CD4-positive, alpha-beta T cell treated with Interleukin-2 at 100 ng/mL for 4 hours (primary cell): ENCODE measurements at places on chromosomes 13 and 19.

GRCh38 chr19:55080968-55081769, 5.5 kb downstream of the EPS8L1 start:
- DNase-seq, result peak; percentile 89

GRCh38 chr19:23255700-23256099, 5.5 kb upstream of the ZNF724 start:
- no peak for DNase-seq

GRCh38 chr19:16374436-16374835, 49.8 kb downstream of the KLF2 start:
- DNase-seq, result peak; percentile 25

DNA sequence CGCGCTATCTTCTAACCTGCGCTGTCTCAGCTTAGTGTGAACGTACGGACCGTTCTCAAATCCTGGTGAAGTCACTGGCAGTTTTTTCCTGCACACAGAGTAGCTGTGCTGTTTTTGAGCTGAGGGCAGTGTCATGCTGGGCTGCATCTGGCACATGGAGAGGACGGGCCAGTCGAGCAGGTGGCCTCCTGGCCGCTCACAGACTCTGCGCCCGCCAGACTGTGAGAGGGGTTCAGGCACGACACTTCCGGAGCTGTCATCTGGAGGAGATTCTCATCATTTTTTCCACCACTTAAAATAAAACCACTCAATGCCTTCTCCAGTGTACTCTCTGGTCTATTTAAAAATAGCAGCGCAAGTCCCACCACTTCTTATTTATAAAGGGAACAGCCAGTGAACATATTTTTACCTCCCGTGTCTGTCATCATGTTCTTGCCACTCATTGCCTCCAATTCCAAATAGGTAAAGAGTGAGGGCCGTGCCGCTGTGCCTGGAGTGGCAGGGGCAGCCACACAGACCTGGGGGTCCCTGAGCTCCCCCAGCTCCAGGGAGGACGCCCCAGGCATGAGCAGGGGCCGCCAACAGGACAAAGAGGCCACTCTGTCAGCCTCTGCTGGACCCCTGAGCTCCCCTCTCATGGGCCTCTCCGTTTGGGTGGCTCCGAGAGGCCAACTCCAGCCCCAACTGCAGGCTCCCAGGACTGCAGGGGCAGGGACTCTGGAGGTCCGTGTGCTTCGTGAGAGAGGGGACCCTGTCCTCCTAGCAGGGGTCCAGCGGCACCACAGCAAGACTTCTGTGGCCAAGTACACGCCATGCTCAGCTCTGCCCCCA, 36.9 kb upstream of the GRTP1 start:
- no peak for DNase-seq

DNA sequence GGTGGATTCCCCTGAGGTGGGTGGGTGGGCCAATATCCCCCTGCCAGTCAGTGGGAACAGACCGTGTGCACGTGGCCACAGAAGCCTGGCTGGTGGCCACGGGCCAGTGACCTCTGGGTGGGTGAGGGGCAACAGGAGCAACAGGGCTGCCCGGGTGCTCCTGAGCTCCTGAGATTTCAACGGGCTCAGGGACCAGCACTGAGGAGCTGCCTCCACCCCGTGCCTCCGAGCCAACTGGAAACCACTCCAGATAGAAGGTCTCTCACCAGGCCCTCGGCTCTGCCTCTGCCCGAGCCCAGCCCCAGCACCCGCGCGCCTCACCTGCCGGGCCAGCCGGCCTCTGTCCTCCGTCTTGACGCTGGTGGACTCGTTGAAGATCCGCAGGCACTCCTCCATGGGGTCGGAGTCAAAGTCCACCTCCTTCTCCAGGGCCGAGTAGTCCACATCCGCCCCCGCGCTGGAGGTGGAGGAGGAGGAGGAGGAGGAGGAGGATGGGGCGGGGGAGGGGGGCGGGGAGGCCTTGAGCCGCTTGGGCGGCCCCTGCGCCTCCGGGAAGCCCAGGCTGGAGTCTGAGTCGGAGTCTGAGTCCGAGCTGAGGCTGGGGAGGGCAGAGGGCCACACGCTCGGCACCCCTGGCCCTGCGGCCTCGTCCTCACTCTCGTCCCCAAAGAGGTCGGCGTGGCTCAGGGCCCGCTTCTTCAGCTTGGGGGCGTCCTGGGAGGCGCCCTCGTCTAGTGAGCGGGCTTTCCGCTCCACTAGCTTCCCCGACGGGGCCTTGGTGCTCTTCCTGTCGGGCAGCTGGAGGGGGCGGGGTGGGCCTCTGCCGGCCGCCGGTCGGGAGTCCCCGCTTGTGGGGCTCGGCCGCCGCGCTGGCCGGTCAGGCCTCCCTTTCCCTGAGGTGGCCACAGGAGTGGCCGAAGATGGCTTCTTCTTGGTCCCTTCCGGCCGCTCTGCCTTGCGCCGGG, 14.8 kb upstream of the ATP8B3 start:
- no peak for DNase-seq

- no peak for DNase-seq
Observed at GRCh38 chr13:111875915-111876314, 191.0 kb upstream of the SOX1 start.

DNA sequence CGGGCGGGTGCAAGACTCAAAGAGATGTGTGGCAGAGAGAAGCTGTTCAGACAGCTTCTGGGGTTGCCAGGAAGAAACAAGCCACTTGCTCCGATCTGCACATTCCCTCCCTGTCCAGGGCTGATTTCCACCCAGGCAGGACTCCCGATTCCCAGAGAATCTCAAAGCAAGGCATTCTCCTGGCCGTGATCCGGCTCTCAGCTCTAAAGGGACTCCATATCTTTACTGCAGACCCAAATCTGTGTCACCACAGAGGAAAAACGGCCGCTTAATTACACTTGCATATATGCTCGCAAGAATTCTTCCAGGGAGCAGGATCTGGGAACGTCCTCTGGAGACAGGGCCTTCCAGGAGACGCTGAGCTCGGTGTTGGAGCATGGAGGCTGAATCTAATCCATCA, 25.7 kb downstream of the GNG7 start:
- DNase-seq, result no peak

DNA sequence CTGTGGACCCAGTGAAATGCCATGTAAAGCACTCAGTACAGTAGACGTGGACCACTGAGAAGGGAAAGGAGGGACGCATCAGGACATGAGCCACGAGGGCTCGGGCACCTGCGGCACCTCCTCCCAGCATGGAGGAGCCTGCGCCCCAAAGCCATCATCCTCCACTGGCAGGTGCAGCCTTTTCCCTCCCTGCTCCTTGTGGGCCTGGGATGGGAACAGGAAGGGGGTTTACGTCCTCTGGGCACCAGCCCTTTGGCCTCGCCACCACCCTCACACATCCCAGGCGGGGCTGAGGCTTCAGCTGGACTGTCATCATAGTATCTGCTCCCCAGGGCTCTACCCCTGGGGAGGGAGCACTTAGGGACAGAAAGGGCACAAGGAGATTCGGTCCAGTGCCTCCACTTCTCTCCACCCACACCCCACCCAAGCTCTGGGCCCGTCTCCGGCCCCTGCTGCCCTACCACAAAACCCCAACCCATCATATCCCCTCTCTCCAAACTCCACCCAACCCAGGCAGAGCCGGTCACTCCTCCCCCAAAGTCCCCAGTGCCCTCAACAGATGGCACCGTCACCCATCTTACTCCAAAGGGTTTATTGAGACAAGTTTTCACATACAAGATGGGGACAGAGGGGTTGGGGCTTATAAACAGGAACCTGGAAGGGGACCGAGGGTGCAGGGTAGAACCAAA, 2.2 kb upstream of the PRKD2 start:
- no peak for DNase-seq

- DNase-seq, result no peak
Observed at GRCh38 chr13:26673890-26674289, 86.7 kb downstream of the GPR12 start.

DNA sequence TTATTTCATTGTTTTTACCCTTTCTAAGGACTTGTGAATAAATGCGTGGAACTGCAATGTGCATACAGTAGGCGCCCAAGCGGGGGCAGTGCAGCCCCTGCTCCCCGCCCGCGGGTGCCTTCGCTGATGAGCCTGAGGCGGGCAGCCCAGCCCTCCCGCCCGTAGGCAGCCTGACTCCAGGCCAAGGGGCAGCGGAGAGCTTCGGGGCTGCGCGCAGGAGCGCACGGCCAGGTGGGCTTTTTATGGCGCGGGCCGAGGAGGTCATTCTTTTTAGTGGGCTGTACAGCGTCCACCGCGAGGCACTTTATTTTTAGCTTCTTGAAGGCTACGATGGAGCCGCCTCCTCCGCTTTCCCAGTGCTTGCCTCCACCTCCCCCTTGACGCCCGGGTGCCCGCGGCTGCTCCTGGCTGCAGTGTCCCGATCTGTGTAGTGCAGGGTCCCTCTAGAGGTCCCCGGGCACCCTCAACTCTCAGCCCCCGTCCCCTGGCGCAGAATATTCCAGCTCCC, 60.5 kb downstream of the CCNE1 start:
- DNase-seq, result no peak

GRCh38 chr13:27250833-27251165, 559 bp upstream of the RPL21 start:
- no peak for DNase-seq

GRCh38 chr13:22800526-22801401, 380.0 kb upstream of the SGCG start:
- DNase-seq, result no peak

- no peak for DNase-seq
Observed at GRCh38 chr13:111387945-111388600, 67.6 kb downstream of the TEX29 start.

GRCh38 chr13:21938168-21938567, 267.3 kb downstream of the FGF9 start:
- DNase-seq, result no peak

DNA sequence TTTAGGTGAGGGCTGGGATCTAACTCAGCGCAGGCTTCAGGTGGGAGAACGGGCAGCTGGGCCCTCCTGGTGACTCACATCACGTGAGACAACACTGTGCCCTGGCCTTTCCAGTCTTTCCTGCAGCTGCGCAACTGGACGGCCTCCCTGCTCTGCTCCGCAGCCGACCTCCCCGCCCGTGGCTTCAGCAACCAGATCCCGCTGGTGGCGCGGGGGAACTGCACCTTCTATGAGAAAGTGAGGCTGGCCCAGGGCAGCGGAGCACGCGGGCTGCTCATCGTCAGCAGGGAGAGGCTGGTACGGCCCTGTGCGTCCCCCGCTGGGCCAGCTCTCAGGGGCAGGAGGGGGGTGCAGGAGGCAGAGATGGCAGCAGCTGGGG, 8.8 kb downstream of the SPPL2B start:
- no peak for DNase-seq

- DNase-seq, result no peak
Observed at GRCh38 chr13:113398963-113399754, 35.2 kb upstream of the GRTP1 start.

- DNase-seq, result no peak
Observed at GRCh38 chr19:42154471-42155323, 22.5 kb upstream of the POU2F2 start.

DNA sequence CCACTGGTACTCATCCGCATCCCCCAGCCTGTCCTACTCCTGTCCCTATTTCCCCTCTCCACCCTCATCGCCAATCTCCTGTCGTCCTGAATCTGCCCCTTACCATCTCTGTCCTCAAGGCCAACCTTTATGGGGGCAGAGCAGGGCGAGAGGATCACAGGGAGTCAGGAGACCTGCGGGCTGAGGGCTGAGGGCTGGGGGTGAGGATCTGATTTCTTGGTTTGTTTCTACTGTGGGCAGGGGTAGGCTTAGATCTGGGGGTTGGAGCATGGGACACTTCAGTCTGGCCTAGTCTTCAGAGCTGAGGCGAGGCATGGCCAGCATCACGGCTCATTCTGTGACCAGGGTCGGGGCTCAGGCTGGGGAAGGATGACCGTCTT, 16.5 kb upstream of the ERCC1 start:
- DNase-seq, result no peak

DNA sequence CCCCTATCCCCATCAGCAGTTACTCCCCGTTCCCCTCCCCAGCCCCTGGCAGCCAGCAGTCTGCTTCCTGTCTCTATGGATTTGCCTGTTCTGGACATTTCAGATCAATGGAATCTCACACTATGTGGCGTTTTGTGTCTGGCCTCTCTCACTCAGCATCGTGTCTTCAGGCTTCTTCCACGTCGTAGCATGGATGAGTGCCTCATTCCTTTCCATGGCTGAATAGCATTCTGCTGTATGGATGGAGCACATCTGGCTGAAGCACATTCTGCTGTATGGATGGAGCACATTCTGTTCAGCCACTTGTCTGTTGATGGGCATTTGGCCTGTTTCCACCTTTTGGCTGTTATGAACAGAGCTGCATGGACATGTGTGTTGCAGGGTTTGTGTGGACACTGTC, 29.5 kb downstream of the CRTC1 start:
- no peak for DNase-seq

- DNase-seq, result no peak
Observed at GRCh38 chr13:42836930-42837690, 55.7 kb downstream of the FAM216B start.

DNA sequence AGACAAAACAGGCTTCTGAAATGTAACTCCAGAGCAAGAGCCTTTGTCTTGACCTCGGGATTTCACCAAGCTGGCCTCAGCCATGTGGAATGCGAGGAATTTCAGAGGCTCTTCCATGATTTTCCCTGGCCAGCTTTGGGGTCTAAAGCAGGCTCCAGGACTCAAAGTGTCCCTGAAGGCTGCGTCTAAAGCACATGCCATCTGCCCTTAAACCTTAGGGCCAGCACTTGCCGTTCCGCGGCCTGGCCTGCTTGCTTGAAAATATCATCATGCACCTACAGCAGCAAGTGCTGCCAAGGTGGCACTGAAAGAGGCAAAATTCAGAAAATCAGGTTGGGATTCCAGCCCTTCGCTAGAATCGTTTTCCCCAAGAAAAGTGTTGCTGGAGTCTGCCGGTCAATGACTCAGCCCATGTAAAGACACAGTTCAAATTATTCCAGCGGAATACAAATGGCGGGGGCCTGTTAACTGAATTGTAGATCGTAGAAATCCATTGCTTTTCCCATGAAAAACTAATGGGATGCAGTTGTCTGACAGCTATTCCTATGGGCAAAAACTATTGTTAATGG, 105.7 kb upstream of the RAP2A start:
- no peak for DNase-seq

- no peak for DNase-seq
Observed at GRCh38 chr19:39692166-39692565, 12.1 kb upstream of the LGALS14 start.

DNA sequence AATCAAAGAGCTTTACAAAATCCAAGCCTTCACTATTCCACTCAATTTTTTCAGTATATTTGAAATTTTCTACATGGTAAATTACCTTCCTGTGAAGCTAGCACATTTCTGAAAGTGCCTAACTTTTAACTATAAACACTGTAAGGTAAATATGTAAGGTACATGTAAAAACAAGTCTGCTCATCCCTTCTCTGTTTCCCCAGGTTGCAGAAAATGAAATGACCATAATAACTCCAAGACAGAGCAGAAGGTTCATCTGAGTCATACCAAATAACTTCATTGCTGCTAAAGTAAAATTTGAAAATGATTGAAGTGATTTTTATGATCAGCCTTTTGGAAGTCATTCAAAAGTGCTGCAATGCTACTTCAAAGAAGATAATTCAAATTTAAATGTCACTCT, 28.6 kb downstream of the FGF14 start:
- no peak for DNase-seq

DNA sequence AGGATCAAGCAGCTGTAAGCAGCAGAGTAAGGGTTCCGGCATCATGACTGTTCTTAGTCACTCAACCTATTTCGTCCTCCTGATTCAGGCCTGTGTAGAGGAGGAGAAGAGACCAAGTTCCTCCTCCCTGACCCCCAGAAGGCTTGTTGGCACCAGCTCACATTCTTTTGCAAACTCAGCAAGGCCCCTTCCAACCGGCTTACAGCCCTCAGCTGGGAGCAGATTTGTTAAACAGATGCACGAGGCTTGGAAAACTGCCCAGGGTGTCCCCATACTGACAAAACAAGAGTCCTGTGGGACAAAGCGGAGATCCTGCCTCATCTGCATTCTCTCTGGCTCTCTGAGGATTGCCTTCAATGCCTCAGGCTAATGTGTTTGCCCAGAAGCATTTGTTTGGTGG, 113.2 kb upstream of the SOX21 start:
- DNase-seq, result no peak

- no peak for DNase-seq
Observed at GRCh38 chr19:6499052-6499790, 2.9 kb downstream of the TUBB4A start.
